ENCODE measurements at places on chromosomes 13 and 19.

- DNase-seq: no peak
Observed at GRCh38 chr13:112240076-112240475, 136.1 kb upstream of the SPACA7 start.

DNA sequence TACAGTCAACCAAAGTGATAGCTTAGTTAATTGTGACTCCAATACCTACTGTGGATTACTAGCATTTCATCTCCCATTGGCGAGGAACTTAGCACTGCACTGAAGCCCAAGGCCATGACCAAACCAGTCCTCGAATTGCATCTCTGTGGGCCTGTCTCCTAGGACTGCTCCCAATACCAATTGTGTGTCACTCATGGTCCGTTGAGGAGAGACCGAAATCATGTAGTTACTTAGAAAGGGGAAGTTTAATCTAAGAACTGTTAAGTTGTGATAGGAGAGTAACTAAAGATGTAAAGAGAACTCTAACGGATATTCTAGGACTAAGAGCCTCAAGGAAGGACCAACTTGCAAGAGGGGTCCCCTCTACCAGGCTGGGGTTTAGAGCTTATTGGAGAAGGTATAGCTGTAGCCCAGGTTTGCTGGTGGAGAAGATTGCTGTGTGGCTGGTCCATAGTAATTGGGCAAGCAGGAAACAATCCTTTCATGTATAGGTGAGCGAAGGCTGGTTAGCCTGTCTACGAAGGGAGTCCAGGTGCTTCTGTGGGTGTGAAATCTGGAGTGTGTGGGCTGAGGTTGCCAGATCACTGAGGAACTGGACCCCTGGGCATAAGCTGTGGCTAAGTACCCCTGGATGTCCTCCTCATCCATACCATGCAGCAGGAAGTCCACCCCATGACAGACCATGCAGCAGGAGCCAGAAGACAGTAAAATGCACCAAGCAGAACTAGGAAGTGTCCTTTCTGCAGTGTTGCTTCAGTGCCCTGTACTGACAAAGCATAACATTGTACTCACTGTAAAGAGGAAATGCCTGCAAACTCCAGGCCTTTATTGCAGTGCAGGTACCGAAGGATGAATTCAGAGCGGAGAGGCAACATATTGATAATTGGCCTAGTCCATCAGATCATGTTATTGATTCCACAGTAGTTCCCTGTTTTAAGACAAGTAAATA is 30.8 kb downstream of the DNAJC3 start:
- no peak for DNase-seq

GRCh38 chr13:106515635-106516254 is 19.7 kb downstream of the EFNB2 start:
- no peak for DNase-seq

GRCh38 chr13:80361883-80362327 is 21.0 kb upstream of the SPRY2 start:
- no peak for DNase-seq

DNA sequence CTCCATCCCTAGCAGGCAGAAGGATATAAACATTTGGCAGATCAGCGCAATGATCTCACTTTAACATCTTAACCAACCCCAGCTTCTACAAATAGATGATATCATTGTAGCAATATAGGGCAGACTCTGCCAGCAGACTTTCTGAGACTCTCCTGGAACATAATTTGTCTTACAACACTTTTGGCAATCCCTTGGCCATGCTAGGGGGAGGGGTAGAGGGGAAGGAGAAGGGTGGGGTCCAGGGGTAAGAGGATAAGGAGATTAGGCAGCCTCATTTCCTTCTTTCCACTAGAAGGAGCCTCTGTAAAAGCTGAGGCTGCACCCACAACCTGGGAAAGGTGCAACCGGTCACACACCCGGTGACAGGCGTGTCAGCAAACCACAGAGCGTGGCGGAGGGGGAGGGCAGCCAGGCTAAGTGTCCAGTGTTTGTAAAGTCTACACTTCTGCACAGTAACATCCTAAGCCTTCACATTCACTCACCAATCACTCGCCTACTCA is 8.7 kb upstream of the UBAC2 start:
- no peak for DNase-seq

GRCh38 chr13:109314101-109314500 is 472.3 kb downstream of the IRS2 start:
- DNase-seq: no peak

DNA sequence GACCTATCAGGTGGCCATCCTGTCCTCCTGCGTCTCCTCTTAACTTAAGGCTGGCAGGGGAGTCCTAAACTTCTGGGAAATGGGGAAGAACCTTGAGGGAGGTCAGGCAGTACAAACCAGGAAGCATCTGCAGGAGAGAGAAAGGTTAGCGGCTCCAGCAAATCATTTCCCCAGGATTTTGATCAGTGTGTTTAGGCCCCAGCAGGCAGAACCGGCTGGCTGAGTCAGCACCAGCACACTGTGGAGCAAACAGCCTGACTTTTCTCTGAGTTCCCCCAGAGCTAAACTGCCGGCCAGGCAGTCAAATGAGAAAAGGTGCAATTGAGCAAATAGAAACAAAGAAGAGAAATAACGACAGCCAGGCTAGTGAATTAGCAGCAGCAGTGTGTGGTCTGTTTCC is 46.7 kb upstream of the MEDAG start:
- no peak for DNase-seq

GRCh38 chr13:27455331-27455855 is 5.0 kb upstream of the MTIF3 start:
- DNase-seq: no peak

GRCh38 chr13:95703576-95703975 is 26.6 kb downstream of the DNAJC3 start:
- DNase-seq: no peak

DNA sequence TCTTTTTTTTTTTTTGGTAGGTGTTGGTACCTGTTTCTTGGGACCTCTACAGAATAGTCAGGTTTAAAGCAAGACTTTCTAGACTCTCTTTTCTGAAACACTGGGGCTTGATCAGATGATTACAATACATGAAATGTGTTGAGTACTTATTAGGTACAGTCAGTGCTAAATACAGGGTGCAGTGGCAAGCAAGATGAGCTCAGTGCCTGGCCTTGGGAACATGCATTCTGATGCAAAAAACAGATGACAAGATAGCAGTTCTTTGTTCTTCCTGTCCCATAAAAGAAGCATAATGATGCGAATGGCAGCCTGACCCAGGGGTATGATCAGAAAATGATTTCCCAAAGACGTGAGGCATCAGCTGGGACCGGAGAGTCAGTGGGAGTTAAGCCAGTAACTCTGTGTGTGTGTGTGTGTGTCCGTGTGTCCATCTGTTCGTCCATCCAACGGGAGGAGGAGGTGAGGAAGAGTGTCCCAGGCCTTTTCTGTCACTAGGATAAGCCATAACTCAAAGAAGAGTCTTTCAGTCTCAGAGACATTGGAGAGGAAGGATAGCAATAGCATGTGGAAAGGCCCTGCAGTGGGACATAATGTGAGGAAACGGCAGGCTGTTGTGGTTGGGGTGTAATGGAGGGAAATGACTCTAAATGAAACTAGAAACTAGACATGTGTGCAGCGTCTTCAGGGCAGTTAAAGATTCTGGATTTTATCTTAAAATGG is 32.2 kb downstream of the SLAIN1 start:
- DNase-seq: no peak

- no peak for DNase-seq
Observed at GRCh38 chr13:67880916-67881315, 650.8 kb upstream of the PCDH9 start.

DNA sequence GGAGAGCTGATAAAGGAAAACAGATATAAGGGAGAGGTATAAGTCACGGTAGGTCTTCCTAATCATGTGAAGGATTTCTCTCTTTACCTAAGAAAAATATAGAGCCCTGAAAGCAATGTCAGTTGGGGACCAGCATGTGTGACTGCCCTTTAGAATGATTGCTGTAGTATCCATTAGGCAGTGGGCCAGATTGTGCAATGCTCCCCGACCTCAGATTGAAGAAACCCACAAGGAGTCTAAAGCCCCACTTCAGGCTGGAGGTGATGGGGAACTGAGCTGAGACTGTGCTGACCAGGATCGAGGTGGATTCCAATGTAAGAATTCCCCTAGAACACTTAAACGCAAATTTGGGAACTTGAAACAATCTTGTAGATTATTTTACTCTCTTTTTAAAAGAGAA is 614.4 kb downstream of the LIG4 start:
- DNase-seq: no peak

GRCh38 chr19:932648-933552 is 7.1 kb downstream of the ARID3A start:
- no peak for DNase-seq

GRCh38 chr19:57075801-57076492 is 43.8 kb upstream of the USP29 start:
- no peak for DNase-seq

- DNase-seq: peak; percentile 42
Observed at GRCh38 chr19:40797963-40798682, 868 bp upstream of the EGLN2 start.

DNA sequence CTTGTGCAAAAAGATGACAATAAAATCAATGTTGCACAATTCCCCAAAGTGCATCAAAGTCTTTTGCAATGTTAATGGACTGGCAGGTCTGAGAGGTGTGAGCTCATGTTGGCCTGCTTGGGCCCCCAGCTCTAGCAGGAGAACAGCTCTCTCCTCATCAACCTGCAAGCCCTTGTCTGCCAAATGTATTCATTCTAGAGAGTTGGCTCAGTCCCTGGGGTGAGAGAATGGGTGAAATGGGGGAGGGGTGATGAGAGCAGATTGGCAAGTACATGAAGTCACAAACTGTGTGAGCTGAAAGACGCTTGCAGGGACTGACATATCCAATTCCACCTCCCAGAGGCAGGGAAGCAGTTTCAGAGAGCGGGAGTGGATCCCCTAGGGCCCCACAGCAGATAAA is 465.1 kb upstream of the ZNF507 start:
- no peak for DNase-seq

DNA sequence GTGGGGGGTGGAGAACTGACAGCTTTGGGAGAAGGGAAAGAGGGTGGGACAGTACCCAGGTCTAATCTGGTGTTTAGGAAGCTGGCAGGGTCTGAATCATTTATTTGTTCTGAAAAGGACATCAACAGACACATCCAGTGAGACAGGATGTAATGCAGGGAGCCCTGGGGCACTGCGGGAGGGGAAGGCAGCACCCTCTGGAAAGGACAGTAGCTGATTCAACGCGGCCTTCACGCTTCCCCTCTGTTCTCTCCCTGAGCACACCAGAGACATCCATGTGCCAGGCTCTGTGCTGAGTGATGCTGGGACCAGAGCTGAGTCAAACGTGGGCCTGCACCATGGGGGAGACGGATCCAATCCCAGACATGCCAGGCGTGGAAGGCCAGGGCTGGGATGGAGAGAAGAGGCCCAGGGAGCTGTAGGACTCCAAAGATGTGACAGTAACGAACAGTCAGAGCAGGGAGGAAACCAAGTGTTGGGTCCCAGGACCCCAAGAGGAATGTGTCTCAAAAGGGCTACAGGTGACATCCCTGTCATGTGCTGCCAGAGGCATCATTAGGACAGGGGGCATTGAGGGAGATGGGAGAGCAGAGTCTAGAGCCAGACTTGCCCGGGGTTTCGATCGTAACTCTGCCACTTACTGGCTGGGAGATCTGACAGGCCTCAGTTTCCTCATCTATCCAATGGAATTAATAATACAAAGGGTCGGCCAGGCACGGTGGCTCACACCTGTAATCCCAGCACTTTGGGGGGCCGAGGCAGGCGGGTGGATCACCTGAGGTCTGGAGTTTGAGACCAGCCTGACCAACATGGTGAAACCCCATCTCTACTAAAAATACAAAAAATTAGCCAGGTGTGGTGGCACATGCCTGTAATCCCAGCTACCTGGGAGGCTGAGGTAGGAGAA is 1.7 kb downstream of the ETFB start:
- no peak for DNase-seq

DNA sequence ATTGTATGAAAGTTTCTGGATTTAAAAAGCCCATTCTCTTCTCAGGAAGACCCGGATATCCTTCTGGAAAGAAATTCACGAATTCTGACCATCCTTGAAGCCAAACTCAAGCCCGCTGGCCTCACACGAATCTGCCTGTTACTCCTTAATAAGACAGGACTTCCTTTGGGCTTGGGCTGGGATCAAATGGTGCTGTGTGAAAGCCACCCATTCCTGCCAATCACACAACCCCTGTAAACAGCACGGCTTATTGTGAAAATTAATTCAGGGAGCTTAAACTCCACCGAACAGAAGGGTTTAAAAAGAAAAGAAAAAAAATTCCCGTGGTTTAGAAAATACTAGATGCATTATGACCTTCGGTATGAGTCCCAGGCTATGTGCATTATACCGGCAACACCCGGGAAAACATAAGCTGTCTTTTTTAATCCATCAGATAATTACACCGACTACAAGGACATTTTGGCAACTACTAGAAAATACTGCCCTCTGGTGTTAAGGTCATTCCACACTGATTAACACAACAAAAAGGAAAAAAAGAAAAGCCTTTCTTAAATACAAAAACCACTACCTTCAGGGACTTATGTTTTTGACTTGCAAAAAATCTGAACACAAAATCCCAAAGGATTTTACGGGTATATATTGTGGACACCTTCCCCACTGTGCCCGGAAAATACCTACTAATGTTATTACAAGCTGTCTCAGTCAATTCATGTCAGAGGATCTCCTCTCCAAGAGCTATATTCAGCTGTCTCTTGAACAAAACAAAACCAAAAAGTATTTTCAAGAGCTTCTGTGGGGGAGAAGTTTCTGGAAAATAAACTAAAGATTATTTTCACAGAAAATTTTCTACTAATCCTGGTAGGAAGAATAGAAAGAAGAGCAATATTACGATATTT is 76.0 kb upstream of the LSM14A start:
- no peak for DNase-seq

- no peak for DNase-seq
Observed at GRCh38 chr13:46605076-46605824, 52.3 kb downstream of the LRCH1 start.

DNA sequence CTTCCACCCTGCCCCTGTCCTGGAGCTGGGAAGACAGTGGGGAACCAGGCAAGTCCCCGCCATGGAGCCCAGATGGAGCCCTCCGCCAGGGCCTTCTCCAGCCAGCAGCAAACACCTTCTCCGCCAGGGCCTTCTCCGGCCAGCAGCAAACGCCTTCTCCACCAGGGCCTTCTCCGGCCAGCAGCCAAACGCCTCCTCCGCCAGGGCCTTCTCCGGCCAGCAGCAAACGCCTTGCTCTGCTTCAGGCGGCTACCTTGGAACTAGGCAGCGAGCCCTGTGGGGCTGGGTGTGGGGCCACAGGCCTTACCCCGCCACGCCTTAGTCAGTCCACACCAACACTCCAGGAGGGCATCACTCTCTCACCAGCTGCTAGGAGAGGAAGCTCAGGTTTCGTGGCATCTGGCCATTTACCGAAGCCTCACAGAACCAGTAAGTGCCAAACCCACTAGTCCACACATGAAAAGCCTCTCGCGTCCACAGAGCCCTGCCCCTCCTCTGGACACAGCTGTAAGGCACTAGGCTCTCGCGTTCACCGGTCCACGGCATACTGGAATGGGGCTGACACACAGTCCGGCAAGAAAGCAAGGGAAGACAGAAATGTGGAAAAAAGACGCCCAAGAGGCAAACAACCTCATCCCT is 41.0 kb downstream of the MLLT1 start:
- no peak for DNase-seq

- DNase-seq: no peak
Observed at GRCh38 chr13:95098916-95099315, 202.3 kb downstream of the ABCC4 start.

Measured in activated T-helper 1 cell treated with anti-CD3 and anti-CD28 coated beads, Interleukin-2, amount 50 U/mL, for 16 hours (primary cell).